Activated CD8-positive, alpha-beta T cell treated with anti-CD3 and anti-CD28 coated beads for 36 hours (primary cell): ENCODE measurements at places on chromosomes 1 and 21.

DNA sequence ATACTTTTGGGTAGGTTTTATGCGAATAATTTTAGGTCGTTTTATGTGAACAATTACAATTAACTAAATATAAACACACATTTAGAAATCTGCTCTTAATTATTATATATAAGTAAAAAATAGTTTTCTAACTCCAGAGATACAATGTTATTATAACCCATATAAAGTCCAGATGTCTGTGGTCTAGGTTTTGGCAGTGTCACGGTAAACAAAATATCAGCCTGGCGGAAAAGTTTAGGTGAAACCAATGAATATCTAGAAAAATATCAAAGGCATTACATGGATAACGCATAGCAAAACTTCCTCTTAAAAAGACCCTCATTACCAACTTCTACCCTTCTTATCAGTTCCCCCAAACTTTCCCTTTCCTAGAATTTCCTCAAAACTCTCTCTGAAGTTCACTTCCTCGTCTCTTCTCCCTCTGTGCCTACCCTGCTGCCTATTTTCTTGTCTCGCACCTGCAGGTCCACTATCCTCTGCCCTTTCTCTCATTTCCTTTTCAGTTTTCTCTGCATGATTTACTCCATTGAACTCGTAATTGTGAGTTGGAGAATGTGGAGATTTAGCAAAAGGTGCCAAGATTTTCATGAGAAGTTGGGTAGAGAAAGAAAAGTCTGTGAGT, 21.8 kb downstream of the VTCN1 start:
- H3K36me3 ChIP-seq, result no peaks in the 10 kb centered on the region
- no peak overlapping the region for H3K27ac ChIP-seq
- H3K27me3 ChIP-seq, result peaks cover 15% of the 10 kb centered on the region
- H3K4me3 ChIP-seq, result no peak overlapping the region
- H3K4me1 ChIP-seq, result no peaks in the 10 kb centered on the region

DNA sequence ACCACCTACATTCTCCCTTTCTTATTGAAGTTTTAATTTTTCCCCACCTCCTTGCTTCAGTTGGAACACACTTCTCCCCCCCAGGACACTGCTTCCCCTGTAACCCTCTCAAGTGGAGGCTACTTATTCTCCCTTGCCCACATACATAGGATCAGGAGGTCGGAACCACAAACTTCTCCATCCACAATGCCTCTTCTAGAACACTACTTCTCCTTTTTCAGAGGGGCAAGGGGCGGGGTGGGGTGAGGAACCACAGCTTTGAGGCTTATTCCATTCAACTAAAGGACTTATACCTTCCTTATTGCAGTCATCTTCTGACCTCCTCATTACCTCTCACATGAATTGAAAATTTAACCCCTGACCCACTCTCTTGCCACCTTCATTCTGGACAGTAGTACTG, 81.3 kb downstream of the NEK7 start:
- H3K36me3 ChIP-seq, result peaks cover 13% of the 10 kb centered on the region
- H3K4me1 ChIP-seq, result peaks cover 50% of the 10 kb centered on the region
- H3K27ac ChIP-seq, result no peak overlapping the region
- no peak overlapping the region for H3K4me3 ChIP-seq
- DNase-seq, result no peak

GRCh38 chr1:201481004-201481380, 12.0 kb upstream of the PHLDA3 start:
- no peak for DNase-seq
- no peak overlapping the region for H3K27ac ChIP-seq
- H3K36me3 ChIP-seq, result peaks cover 2% of the 10 kb centered on the region
- H3K27me3 ChIP-seq, result peaks cover 22% of the 10 kb centered on the region
- peak overlapping the region; percentile 57 for H3K4me3 ChIP-seq
- peaks cover 14% of the 10 kb centered on the region for H3K4me1 ChIP-seq

DNA sequence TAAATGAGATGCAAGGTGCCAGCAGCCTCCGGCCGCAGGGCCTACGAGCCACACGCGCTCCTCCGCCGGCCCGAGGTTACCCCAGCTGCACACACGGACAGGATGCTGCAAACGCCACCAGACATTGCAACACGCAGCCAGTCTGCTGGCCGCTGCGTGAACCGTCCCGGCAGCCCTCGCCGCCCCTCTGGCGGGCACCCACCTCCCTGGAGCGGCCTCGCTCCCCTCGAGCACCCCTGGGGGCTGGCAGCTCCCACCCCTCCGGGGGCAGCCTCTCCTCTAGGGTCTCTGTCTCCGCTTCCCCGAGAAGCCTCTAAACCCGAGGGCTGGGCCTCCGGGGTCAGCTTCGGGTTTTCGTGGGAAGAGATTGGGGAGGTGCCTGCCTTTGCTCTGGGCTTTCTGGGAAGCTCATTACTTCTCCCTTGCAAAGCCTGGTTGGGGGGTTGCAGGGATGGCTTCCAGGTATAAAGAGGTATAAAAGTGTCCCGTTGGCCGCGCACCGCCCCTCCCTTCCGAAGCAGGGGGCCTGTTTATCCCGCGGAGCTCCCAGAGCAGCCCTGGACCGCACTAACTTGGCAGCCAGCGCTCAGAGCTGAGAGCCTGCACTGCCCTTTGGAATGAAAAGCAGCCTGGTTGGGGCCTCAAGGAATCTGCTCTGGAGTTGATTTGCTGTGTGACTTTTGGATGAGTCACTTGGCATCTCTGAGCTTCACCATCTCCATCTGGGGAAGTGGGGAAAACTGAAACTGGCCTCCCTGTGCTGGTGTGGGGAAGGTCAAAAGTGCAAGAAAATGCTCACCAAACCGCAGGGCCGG, 21.8 kb downstream of the DHRS3 start:
- H3K27me3 ChIP-seq, result no peaks in the 10 kb centered on the region
- H3K4me1 ChIP-seq, result peaks cover 68% of the 10 kb centered on the region
- peaks cover 43% of the 10 kb centered on the region for H3K36me3 ChIP-seq

- H3K4me3 ChIP-seq, result no peak overlapping the region
- DNase-seq, result no peak
- no peaks in the 10 kb centered on the region for H3K36me3 ChIP-seq
- H3K27ac ChIP-seq, result no peak overlapping the region
These were observed 46.2 kb upstream of the BCL10 start for GRCh38 chr1:85322655-85323054.
